ENCODE measurements at places on chromosomes 12 and 14.

DNA sequence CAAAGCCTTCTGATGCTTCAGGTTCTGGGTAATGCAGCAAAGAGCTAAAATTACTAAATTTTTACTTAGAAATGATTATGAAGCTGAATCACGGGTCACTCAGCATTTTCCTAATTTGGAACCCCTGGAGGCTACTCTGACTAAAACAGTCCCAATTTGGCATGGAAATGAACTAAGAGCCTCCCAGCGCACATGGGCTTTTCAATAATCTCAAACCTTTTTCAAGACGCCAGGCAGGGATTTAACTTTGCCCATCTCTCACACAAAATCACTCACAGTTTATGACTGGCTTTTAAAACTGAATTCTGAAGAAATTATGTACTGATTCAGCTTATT is 68.3 kb downstream of the LLPH start:
- DNase-seq: no peak

DNA sequence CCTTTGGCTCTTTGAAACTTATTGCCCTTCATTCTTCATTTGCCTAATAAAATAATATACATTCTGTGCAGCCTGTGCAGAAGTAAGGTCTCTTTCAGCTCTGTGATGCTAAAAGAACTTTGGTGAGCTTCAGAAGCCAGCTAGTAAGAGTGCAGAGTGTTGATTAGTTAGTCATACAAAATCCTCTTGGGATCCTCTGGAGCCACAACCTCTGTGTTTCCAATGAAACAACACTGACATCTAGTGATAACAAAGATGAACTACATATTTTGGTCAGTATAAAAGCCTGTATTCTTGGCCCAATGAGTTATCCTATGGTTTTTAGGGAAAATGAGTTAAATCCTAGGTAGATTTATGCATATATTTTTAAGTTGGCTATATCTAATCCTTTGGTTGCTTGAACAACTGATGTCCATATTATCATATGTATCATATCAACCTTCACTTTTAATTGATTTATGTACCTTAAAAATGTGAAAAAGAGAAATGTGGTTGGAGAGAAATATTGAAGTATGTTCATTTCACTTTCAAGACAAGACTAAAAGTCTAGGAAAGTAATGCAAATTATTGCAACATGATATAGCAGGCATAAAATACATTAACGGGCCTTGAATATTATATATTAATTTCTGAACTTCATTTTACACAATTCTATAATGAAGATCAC is 158.4 kb downstream of the KLHL28 start:
- no peak for DNase-seq

- DNase-seq: no peak
Observed at GRCh38 chr14:39025250-39025809, 77.7 kb downstream of the SEC23A start.

DNA sequence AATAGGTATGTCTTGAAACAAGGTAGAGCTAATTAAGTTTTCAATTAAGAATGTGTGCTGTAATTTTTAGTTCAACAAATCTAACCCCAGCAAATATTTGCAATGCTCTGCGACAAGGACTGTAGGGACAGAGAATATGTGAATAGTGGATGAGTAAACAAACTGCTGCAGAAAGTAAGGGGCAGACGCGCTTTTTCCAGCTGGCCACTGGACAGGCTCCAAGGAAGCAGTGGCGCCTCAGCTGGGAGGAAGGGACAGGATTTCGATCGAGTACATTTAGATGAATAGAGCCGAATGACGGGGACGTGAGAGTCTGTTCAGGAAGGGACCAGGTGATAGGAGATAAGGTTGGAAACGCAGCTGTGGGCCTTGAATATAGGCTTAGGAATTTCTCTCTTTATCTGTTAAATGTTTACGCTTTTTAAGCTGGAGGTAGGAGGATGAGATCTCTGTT is 69.3 kb downstream of the ELK3 start:
- DNase-seq: no peak

GRCh38 chr12:4353785-4354208 is 25.7 kb downstream of the FGF23 start:
- DNase-seq: peak; percentile 66

- no peak for DNase-seq
Observed at GRCh38 chr14:71538938-71539649, 393.1 kb upstream of the RGS6 start.

DNA sequence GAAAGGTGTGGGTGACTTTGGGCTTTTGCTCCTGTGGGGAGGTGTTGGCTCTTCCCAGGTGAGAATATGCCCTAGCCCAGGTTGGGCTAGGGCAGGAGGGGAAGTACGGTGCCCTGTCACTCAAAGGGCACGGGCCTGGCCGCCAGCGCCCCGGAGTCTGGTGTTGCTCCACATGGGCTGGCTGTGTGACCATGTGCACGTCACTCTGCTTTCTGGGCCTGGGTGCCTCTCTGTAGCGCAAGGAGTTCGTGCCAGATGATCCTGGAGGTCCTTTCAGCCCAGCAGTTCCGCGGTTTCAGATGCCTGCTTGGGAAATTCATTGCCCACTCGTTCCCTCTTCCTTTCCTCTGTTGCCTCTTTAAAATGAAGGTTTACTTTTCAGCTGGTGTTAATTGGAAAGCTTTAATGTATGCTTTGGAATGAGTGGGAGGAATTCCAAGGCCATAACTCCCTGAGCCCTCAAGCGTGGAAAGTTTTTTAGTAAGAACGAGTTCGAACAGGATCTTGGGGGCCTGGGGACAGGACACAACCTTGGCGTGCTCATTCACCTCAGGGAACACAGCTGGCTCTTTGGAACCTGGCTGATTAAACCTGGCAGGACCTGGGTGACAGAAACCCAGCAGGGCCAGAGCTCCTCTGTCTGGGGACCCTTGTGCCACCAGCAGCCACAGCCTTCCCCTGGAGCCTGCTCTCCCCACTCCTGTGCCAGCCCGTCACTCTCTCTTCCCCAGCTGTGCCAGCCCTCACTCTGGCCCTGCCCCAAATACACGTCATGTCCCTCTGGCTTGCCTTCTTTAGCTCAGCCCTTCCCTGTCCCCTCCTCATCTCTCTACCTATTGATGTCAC is 42.8 kb downstream of the TSPAN9 start:
- DNase-seq: no peak

DNA sequence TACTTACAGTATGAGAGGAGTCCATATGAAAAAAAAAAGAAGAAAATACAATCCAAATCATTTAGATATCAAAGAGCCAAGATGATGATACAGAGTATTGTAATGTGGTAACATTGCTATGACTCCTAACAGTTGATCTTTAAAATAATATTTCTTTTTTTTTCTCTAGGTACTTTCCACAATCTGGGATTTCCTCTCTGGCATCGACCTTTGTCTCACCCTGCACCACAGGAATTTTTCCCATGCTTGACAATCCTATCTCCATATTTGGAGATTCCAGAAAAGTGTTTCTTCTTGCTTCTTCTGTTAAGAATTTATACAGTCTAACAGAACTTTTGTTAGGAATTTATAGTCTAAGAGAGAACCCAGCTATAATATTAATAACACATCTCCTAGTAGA is 184.4 kb downstream of the ITPR2 start:
- DNase-seq: no peak

DNA sequence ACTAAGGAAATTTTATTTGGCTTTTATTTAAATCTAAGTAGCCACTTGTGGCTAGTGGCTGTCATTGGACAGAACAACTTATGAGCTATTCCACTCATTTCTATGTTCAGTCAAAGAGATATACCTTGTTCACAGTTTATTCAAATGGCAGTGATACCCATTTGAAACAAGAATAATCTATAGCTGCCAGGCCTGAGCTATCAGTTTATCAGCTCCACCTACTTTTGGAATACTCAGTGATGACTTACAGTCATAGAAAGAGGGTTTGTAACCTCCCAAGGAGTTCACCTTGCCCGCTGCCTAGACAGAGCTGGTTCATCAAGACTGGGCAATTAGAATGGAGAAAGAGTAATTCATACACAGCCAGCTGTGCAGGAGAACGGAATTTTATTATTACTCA is 4.5 kb upstream of the ABHD4 start:
- DNase-seq: no peak

DNA sequence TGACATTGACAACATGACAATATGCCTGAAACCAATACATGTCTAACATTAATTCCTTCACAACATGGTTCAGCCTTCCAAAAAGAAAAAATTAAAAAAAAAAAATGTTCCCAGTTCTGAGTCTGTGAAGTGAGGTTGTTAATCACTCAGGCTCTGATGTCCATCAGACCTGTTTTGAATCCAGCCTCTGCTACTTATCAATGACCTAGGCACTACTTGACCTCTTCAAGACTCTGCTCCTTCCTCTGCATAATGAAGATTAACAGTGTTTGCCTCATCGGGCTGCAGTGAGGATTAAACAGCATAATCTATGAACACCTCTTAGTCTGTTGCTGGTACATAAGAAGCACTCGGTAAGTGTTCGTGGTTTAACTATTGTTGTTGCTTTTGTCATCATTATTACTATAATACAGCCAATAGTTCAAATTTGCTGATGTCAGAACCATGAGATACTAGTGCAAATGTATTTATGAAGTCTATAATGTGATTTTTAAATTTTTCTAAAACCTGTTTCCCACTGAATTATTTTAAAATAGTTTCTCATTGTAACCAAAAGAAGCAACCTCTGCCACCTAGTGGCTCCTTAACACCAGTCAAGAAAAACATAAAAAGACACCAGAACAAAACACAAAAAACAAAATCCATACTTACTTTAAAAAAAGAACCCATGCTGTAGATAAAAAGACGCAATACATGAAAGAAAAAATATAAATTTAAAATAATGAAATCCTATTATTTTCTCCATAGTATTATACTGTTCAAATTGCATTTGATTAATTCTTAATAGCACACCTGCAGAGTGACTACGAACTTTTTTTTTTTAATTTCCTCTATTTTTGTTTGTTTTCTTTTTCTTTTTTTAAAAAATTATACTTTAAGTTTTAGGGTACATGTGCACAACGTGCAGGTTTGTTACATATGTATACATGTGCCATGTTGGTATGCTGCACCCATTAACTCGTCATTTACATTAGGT is 20.3 kb upstream of the TMX1 start:
- no peak for DNase-seq

- no peak for DNase-seq
Observed at GRCh38 chr12:113683574-113683973, 211.9 kb upstream of the LHX5 start.

DNA sequence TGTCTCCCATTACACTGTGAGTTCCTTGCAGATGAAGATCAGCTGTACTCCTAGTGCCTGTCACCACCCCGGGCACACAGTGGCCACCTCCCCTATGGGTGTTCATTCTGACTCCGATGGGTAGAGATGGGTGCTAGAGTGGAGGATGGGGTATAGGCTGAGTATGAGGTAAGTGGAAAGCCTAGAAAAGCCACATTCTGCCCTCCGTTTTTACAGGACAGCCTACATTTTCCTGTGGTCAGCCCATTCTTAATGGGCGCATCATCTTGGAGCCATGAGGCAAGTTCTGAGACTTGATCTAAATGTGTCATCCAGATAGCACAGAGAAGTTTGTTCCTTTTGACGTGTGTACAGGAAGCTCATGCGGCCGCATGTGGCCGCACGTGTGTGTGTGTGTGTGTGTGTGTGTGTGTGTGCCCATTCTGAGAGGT is 166.7 kb upstream of the HIF1A start:
- DNase-seq: no peak

DNA sequence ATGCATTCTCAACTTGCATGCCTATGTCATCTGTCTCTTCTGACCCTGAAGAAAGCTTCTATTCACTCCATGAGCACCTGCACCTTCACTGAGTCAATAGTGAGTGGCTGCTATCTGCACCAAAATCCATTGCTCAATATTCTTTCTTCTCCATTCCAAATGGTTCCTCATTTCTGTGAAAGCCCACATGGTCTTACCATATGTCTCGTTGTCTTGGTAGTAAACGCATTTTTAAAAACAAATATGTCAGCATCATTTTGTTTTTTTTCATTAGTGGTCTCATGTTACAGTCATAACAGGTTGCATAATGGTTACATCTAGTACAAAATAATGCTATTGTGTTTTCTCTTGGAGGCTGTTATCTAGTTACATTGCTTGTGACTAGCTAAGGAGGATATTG is 106.9 kb upstream of the CPM start:
- DNase-seq: no peak

DNA sequence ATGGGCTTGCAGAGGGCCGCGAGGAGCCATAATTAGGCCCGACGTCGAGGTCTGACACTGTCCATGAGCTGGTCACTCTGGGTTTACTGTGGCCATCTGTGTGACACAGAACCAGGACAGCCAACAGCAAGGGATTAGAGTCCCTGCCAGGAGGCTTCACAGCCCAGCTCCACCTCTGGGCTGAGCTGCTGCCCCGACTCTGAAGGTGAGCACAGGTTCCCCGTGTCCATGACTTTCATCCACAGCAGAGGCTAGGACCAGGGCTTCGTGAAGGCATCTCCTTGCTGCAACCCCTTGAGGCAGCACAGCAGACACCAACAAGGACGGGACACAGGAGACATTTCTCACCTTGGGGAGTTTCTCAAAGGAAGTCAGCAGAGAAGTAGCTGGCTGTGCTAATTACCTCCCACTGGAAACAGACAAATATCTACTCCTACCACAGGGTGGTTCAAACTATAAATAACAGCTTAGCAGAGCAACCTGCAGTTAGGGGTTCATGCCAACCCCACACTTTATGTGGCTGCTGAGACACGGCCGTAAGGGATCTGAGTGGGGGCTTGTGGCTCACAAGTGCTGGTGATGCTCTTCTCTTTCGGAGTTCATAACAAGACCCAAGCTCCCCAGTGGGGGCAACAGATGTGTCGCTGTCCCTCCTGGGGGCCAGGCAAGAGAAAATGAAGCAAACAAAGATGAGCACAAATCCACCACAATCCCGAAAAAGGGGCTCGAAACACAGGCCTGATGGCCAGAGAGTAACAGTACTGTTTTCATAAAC is 29.2 kb downstream of the ZFYVE21 start:
- no peak for DNase-seq

Measured in CD8-positive, alpha-beta T cell (primary cell).